ENCODE measurements at places on chromosomes 7 and 10.

GRCh38 chr7:35430547-35431153 lies 176.8 kb upstream of the TBX20 start:
- ATAC-seq, result no peak

DNA sequence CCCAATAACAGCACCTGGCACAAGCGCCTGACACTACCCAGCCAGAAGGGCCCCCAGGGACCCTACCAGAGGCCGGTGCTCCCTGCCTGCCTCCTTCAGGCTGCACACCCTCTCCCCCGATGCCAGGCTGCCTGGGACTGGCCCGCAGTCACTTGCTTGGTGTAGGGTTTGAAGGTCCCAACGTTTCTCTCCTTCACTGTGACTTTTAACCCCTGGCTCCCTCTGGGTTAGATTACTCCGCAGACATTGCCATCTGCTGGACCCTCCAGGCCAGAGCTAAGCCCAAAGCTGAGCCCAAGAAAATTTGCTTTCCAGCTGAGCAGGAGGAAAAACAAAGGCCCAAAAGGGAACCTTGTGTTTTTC lies 6.9 kb downstream of the CDHR1 start:
- no peak for ATAC-seq

GRCh38 chr10:110241841-110242240 lies 34.4 kb downstream of the MXI1 start:
- peak; percentile 47 for ATAC-seq

DNA sequence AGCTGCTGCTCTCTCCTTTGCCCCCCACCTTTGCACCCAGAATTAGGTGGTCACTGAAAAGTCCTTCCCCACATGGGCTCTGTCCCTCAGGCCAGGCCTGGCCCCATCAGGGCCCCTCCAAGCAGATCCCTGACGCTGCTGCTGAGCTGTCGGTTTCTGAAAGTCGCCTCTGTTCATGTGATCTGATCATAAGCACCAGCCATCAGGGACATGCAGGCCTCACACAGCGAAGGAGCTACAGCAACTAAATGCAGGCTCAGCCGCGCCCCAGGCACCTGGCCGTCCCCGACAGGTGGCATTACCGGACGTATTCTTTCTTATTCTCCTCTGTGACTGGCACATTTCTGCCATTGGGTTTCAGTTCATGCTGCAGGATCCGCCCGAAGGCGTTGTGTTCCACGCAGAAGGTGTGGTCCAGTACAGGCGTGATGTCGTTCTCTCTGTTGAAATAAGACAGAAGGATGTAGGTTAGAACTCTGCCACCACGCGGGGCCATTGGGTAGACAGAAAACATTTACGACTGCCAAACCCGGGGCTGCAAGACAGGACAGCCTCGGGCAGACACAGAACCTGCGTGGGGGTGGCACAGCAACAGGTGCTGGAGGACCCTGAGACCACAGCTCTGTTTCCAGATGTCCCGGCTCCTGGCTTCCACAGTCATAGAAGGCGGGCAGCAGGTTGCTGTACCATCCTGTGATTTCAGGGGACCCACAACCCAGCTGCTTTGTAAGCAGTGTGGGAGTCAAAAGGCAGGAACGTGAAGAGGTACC lies 105.6 kb downstream of the SMURF1 start:
- no peak for ATAC-seq

DNA sequence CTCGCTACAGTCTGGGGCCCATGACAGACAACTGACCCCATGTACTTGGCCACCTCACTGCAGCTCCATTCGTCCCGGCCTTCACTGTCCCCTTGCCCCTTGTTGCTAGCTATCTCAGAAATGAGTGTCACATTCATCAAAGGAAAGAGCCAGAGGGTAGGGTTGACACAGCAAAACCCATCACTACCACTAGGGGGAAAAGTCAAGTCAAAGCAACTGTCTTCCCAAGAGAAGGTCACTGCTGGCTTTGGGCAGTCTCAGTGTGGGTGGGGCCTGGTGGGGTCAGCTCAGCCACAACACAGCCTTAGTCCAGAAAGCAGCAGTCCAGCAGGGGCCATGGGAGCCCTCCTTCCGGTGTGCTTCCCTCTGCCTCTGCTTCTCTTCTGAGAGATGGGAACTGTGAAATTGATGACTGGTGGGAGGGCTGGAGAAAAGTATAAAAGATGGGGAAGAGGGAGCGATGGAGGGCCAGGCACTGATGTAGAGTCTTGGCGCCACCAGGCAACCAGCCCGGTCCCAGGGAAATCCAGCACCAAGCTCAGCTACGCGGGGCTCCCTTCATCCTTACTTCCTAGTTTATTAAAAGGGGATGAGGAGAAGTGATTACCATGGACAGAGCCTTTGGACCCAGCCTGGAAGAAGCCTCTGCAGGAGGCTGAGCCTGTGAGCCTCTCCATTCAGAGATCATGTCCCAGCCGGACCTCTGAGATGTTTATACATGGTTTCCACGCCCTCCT lies 58.0 kb downstream of the PLXNA4 start:
- ATAC-seq, result no peak

DNA sequence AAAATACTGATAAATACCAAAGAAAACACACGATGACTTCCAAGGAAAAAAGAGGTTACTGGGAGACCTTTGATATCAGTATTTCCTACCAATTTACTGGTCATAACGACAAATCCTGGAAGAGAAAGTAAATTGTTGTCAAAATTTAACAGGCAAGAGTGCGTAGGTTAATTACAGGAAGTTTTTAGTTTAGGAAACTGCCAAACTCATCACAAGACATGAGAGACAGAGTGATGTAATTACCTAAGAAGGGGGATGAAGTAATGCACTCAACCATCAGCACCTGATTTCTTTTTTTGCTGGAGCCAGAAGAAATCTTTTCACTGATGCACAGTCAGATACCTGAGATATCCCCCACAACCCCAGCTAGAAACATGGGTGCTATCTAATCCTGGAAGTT lies 16.8 kb downstream of the MACC1 start:
- ATAC-seq, result no peak
